Fibroblast of mammary gland (primary cell): ENCODE measurements at places on chromosomes 2 and 18.

GRCh38 chr18:44841221-44841620 is 160.5 kb downstream of the SETBP1 start:
- peak; percentile 37 for DNase-seq

- no peak for DNase-seq
Observed at GRCh38 chr2:53545604-53546003, 222.0 kb upstream of the CHAC2 start.

- no peak for DNase-seq
Observed at GRCh38 chr2:160590664-160591063, 97.1 kb upstream of the RBMS1 start.

DNA sequence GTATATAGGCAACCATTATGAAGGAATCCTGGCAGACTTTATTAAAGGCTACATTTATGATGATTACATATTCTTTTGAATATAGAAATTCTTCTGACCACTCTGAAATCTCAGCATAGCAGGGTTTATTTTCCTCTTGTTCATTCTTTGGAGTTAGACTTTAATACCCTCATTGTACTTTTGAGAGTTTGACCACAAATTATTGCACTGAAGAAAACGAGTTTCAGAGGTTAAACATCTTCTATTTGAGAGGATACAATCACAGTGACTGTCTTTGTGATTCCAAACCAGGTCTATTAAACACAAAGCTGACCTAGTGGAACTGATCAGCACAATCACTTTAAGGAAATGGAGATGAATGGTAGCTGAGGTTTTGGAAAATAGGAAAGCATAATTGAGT is 71.3 kb downstream of the XIRP2 start:
- no peak for DNase-seq

DNA sequence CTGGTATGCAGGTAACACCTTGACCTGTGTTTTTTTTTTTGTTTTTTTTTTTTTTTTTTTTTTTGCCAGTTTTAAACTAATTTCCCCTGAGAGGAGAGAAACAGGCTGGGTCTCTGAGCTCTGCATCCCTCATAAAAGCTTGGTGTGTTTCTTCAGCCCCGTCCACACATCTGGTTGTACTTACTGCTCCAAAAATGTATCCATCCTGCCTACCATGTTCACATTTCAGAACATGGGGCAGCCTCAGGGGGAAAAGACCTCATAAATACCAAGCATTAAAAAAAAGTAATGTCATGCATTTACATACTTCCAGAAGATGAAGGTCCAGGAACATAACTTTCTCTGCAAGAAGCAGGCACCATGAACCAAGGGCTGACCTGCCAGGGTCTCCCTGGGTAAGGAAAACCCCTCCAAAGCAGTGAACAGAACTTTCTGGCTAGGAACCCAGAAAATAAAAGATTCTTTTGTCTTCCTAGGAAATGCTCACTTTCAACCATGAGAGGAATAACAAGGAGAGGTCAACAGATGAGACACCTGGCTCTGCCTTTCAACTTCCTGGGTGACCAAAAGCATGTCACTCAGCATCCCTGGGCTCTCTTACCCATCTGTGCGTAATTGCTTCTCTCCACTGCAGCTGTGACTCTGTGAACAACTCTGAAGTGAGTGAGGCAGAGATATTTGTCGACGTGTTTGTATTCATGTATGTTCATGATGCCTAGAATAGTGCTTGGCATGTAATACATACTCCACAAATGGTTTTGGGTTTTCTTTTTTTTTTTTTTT is 118.6 kb downstream of the MCFD2 start:
- DNase-seq = no peak

DNA sequence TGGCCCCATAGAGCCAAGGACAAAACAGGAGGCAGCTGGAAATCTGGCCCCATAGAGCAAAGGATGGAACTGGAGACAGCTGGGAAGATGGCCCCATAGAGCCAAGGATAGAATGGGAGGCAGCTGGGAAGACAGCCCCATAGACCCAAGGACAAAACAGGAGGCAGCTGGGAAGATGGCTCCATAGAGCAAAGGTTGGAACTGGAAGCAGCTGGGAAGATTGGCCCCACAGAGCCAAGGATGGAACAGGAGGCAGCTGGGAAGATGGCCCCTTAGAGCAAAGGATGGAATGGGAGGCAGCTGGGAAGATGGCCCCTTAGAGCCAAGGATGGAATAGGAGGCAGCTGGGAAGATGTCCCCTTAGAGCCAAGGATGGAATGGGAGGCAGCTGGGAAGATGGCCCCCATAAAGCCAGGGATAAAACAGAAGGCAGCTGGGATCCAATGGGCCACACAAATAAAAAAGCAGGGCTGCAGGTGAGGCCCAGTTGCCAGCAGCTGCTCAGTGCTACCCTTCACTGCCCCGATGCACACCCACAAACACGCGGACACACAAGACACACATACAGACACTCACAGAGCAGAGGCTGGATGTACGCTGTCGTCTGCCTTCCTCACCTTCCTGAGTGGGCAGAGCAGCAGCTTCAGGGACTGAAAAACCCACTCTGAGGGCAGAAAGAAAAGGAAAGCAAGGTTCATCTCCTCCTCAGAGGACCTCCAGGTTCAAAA is 505.4 kb upstream of the MYT1L start:
- no peak for DNase-seq

DNA sequence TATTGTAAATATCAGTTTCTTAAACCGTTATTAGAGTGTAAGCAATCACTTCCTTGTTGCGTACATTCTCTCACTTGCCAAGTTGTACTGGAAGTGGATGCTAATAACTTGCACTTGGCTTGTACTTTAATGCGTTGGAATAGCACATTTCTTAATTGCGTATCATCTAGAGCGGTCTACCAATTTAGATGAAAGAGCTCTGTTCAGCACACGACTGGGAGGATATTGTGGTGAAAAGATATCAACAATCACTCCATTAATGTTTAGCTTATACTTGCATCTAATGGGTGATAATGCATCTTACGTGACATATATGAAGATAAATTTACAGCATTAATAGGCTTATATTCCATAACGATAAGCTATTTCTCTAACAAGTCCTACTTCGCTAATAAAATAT is 11.7 kb upstream of the TMEFF2 start:
- no peak for DNase-seq

DNA sequence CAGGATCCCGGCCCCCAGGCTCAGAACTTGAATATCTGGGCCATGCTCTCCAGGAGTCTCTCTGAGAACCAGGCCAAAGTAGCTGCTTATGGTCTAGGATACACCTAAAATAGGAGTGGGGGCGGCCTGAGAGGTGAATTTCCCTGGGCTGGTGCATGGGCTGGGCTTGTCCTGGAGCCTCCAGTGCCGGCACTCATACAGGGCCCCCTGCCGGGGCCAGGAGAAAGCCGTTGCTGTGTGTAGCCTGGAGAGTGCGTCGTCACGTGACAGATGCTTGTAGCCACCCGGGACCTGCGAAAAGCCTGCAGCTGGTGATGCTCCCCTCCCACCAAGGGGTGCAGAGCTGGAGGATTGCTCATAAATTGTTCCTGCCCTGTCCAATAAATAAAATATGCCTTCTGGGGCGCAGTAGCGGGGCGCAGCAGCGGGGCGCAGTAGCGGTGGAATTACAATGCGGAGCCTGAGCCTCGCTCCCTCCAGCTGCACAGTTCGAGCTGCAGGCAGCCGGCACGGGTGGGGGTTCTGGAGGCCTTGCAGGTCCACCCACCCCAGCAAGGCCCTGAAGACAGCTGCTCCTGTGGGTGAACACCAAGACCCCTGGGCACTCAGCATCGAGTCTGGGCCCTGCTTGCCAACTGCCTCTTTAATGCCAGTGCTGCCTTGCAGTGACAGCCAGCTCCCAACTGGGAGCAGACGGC is 289.9 kb downstream of the NDUFA10 start:
- DNase-seq = no peak

DNA sequence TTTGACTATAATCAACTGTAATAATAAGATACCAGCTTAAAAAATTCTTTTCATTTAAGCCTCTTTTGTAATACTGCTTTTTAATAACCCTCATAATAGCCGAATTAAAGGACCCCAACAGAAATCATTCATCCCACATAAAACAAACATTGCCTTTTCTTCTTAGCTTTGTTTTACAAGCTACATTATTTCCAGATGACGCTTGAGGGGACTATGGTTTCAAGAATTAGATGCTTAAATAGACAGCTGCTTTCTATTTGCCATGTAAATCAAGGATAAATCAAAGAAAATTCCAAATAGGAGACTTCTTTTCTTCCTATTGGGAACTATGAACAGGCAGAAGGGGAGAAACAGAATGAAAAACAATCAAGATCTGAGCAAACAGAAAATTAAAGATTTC is 200.7 kb upstream of the SMAD7 start:
- DNase-seq = no peak

DNA sequence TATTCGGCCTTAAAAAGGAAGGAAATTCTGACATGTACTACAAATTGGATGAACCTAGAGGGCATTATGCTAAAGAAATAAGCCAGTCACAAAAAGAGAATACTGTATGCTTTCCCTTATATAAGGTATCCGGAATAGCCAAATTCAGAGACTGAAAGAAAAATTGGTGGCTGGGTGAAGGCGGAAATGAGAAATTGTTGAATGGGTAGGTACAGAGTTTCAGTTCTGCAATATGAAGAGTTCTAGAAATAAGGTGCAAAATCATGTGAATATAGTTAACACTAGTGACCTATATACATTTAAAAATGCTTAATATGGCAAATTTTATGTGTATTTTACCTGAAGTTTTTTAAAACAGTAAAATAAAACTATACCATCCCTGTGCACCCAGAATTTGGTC is 43.1 kb downstream of the RMP24 start:
- no peak for DNase-seq
